ENCODE measurements at places on chromosomes 16 and 17. TPM values are rescaled to one million over a fixed set of nuclear protein-coding genes. Genes with fewer than 3 reads are reported as not detected.

Gene TBC1D3
- total RNA-seq = not detected

Gene OR1F1
- total RNA-seq = not detected

Gene ACE
- 48.5 TPM for total RNA-seq

Gene DLG4
- 20.1 TPM for total RNA-seq

Gene SEZ6L2
- total RNA-seq = 19.2 TPM

Gene PTGES3L
- total RNA-seq = 1.8 TPM

Gene MPP3
- 32.2 TPM for total RNA-seq

Gene NGFR
- 3.9 TPM for total RNA-seq

Gene OTOP3
- not detected for total RNA-seq

- H3K36me3 ChIP-seq = peaks cover 4% of the 10 kb centered on the region
- no peaks in the 10 kb centered on the region for H3K4me1 ChIP-seq
- H3K4me3 ChIP-seq = no peak overlapping the region
- H3K27ac ChIP-seq = no peak overlapping the region
These were observed 15.4 kb upstream of the MRPL38 start for GRCh38 chr17:75920045-75920560.

DNA sequence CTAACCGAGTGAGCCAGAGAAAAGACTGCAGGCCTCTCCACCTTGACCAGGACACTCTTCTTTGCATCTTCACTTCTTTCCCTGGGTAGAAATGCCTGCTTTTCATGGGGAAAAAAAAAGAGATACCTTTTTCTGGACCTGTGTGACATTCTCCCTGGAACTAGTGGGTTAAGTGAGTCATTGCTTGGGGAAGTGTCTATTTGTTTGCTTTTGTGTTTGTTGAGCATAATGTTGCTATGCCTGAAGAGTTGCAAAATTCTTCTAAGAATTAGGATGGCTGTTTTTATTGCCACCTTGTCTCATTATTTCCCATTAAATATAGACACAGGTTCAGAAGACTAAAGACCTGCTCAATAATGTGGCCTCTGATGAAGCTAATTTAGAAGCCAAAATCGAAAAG is 18.8 kb downstream of the CLUAP1 start:
- no peak overlapping the region for H3K4me3 ChIP-seq
- H3K27ac ChIP-seq = no peak overlapping the region
- H3K36me3 ChIP-seq = peaks cover 44% of the 10 kb centered on the region
- no peaks in the 10 kb centered on the region for H3K27me3 ChIP-seq
- DNase-seq = no peak

DNA sequence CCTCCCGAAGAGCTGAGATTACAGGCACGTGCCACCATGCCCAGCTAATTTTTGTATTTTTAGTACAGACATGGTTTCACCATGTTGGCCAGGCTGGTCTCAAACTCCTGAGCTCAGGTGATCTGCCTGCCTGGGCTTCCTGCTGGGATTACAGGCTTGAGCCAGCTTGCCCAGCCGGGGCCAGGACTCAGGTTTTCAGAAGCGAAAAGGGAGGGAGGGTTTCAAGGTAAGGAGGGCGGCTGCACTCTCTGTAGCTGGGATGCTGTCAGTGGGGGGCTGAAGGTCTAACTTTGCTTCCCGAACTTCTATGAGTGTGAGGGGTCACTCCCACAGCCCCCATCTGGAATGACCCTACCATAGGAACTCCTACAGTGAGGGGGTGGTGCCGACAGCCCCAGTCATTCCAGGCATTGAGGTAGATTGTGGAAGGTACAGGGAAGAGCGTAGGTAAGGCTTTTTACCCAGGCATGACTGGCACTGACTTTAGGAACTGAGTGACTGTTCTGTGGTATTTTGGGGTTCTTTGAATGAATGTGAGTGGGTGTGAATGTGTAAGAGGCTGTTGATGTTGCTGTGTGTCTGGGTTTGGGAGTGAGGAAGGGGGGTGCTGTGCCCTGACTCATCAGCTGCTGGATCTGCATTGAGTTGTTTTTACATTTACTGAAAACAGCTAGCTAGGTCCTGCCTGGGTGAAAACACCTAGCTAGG is 3.8 kb upstream of the C1QL1 start:
- H3K36me3 ChIP-seq = no peaks in the 10 kb centered on the region
- no peak overlapping the region for H3K4me3 ChIP-seq
- peaks cover 11% of the 10 kb centered on the region for H3K4me1 ChIP-seq
- no peak for DNase-seq

GRCh38 chr16:87068762-87069150 is 248.4 kb downstream of the C16orf95 start:
- H3K36me3 ChIP-seq = no peaks in the 10 kb centered on the region
- DNase-seq = no peak
- H3K27ac ChIP-seq = no peak overlapping the region
- H3K4me1 ChIP-seq = no peaks in the 10 kb centered on the region

DNA sequence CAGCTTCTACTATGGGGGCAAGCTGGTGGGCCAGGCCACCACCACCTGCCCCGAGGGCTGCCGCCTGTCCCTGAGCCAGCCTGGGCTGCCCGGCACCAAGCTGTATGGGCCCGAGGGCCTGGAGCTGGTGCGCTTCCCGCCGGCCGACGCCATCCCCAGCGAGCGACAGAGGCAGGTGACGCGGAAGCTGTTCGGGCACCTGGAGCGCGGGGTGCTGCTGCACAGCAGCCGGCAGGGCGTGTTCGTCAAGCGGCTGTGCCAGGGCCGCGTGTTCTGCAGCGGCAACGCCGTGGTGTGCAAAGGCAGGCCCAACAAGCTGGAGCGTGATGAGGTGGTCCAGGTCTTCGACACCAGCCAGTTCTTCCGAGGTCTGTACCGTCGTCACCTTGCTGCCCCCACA is 19.5 kb downstream of the IRF8 start:
- H3K4me3 ChIP-seq = no peak overlapping the region
- H3K36me3 ChIP-seq = no peaks in the 10 kb centered on the region
- no peak overlapping the region for H3K27ac ChIP-seq

- H3K27me3 ChIP-seq = no peaks in the 10 kb centered on the region
- no peak for DNase-seq
- H3K27ac ChIP-seq = no peak overlapping the region
- no peak overlapping the region for H3K4me3 ChIP-seq
- peaks cover 16% of the 10 kb centered on the region for H3K36me3 ChIP-seq
These were observed 48.1 kb upstream of the GOSR1 start for GRCh38 chr17:30429155-30429554.

DNA sequence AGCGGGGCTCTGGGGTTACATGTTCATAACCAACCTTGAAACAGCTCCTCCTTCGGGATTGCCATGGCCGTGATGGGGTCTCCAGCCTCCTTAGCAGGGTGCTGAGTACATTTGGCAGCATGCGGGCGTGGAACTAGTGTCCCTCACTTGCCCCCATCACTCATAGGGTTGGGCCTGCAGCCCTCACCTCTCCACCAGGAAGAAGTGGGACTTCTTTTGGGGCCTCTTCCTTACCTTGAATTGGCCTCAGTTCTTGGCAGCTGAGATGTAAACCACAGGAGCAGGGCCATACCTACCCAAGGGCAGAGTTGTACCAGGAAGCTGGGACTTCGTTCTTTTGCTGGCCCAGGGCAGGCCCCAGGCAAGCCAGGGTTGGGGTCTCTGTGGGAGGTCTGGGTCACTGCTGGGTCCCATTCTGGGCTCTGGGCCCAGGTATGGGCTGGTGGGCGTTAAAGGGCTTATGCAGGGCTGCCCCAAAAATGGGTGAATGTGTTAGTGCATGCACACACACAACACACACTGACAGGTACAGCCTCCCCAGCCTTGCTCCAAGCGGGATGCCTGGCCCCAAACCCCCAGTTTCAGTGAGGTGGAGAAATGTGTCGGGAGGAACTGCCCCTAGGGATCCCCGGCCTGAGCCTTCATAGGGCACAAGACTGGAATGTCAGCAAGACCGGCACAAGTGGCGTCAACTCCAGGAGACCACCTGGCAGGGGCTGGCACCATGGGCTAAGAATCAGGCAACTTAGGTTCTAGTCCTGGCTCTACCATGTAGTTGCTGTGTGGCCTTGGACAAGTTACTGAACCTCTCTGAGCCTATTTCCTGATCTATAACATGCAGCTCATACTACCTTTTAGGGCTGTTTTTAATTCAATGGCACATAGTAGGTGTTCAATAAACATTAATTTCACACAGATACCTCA is 3.9 kb upstream of the KRT15 start:
- no peak overlapping the region for H3K4me3 ChIP-seq
- H3K36me3 ChIP-seq = no peaks in the 10 kb centered on the region
- H3K27me3 ChIP-seq = peaks cover 6% of the 10 kb centered on the region
- H3K27ac ChIP-seq = no peak overlapping the region

- no peak for DNase-seq
- H3K4me3 ChIP-seq = no peak overlapping the region
- H3K27ac ChIP-seq = no peak overlapping the region
- no peaks in the 10 kb centered on the region for H3K27me3 ChIP-seq
- H3K36me3 ChIP-seq = no peaks in the 10 kb centered on the region
- H3K4me1 ChIP-seq = peaks cover 1% of the 10 kb centered on the region
These were observed 519.4 kb upstream of the WSB1 start for GRCh38 chr17:26774291-26775218.

GRCh38 chr17:64785011-64785421 is 122.9 kb upstream of the SMURF2 start:
- peaks cover 10% of the 10 kb centered on the region for H3K36me3 ChIP-seq
- H3K4me3 ChIP-seq = no peak overlapping the region
- H3K27ac ChIP-seq = no peak overlapping the region
- no peaks in the 10 kb centered on the region for H3K27me3 ChIP-seq
- no peak for DNase-seq
- H3K4me1 ChIP-seq = peaks cover 13% of the 10 kb centered on the region

DNA sequence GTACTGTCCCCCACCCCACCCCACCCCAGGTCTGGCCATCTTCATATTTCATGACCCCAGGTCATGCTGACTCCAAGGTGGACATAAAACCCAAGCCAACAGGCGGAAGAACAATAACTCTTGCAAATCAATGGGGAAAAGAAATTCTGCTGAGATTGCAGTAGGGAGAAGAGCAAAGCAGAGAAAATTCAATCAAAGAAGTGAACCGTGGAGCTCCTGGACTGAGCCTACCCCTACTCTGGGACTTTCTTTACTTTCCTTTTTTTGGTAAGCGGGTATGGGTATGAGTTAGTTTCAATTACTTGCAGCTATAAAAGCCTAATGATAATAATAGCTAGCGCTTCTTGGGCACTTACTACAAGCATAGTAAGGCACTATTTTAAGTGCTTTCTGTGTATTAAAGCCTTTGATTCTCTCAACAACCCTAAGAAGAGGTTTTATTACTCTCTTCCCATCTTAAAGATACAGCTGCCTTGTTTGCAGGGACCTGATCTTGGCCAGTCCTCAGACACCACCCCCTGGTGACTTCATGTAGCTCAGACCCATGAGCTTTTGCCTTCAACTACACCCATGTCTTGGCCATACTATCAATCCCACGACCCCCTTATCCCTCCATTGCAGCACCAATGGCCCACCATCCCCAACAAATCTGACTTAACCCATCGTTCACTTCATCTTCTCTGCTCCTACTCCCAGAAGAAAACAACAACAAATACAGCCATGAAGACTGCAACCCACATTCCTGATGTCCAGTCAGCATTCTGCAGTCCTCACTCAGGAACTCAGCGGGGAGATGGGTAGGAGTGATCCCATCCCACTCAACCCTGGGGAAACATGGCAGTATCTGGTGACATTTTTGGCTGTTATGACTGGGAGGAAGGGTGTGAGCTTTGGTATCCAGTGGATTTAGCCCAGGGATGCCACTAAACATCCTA is 4.4 kb downstream of the GGA2 start:
- DNase-seq = no peak
- no peaks in the 10 kb centered on the region for H3K27me3 ChIP-seq
- H3K4me3 ChIP-seq = no peak overlapping the region
- H3K36me3 ChIP-seq = no peaks in the 10 kb centered on the region

- H3K36me3 ChIP-seq = peaks cover 11% of the 10 kb centered on the region
- peak; percentile 76 for DNase-seq
- no peaks in the 10 kb centered on the region for H3K27me3 ChIP-seq
- H3K4me1 ChIP-seq = no peaks in the 10 kb centered on the region
These were observed 92.9 kb downstream of the TBC1D16 start for GRCh38 chr17:79942591-79943346.

GRCh38 chr17:16383772-16384287 is 2.9 kb downstream of the UBB start:
- H3K4me1 ChIP-seq = peaks cover 1% of the 10 kb centered on the region
- DNase-seq = no peak
- no peak overlapping the region for H3K27ac ChIP-seq
- no peaks in the 10 kb centered on the region for H3K27me3 ChIP-seq
- no peak overlapping the region for H3K4me3 ChIP-seq

DNA sequence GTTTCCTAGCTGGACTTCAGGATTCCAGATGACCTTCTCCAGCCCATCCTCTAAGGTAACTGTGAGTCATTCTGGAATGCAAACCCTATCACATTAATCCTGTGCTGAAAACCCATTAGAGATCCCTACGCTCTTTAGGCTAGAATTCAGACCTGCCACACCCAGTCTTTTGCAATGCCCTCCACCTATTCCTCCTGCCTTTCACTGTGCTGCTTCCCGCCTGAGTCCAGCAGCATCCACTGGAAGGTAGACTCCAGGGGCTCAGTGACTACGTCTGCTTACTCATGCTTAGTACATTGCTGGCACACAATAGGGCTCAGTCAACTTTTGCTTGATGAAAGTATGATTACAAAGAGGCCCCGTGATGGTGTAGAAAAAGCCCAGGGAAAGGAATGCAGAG is 121.1 kb downstream of the SPACA3 start:
- no peak for DNase-seq
- H3K27me3 ChIP-seq = no peaks in the 10 kb centered on the region
- H3K27ac ChIP-seq = no peak overlapping the region
- no peak overlapping the region for H3K4me3 ChIP-seq

GRCh38 chr17:8173871-8174322 is 2.3 kb downstream of the TMEM107 start:
- DNase-seq = no peak
- no peaks in the 10 kb centered on the region for H3K36me3 ChIP-seq
- H3K27me3 ChIP-seq = no peaks in the 10 kb centered on the region

DNA sequence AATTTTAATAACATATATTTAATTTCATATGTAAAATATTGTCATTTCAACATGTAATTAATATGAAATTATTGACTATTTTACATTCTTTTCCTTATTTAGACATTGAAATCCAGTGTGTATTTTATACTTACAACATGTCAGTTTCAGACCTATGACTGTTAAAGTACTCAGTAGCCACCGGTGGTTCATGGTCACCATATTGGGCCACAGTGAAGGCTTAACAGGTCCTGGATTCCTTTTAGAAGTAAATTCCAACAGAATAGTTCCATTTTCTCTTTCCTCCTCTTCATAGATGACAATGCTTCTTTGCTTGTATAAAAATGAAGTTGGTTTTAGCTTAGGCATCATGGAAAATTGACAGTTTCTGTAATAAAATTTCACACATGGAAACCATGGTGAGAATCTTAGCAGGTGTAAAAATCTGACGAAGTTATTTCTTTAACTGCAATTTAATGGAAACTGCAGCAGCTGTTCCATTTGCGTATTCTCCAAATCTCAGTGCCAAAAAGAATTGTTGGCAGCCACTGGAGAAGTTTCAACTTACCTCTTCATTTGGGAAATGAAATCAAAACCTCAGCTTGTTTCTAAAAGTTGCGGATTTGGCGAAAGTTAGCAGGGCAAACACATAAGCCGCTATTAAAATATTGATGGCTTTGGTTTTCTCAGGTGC is 231.1 kb downstream of the CDH13 start:
- no peak for DNase-seq
- H3K4me1 ChIP-seq = no peaks in the 10 kb centered on the region
- H3K36me3 ChIP-seq = no peaks in the 10 kb centered on the region
